Pulmonary artery endothelial cell (primary cell): ENCODE measurements at places on chromosomes 16 and 17. TPM values are rescaled to one million over a fixed set of nuclear protein-coding genes. Genes with fewer than 3 reads are reported as not detected.

MFAP4 gene
- not detected in 2 replicates for total RNA-seq

MAF gene
- 0.32 and 0.40 TPM in 2 replicates for total RNA-seq

KRT20 gene
- total RNA-seq = not detected in 2 replicates

PRR15L gene
- total RNA-seq = not detected in 2 replicates

NLGN2 gene
- total RNA-seq = 1.7 and 2.6 TPM in 2 replicates
